G401 (cell line): ENCODE measurements at places on chromosomes 2 and 18. TPM values are rescaled to one million over a fixed set of nuclear protein-coding genes. Genes with fewer than 3 reads are reported as not detected.

Gene ACKR3
- total RNA-seq: not detected in 2 replicates

Gene MYO7B
- 0.12 TPM in 1 of 2 replicates, not detected in the other for total RNA-seq

Gene NIFK
- 66.6 and 103 TPM in 2 replicates for total RNA-seq

Gene PAIP2B
- total RNA-seq: 1.1 and 2.4 TPM in 2 replicates

Gene LAPTM4A
- 82.0 and 98.8 TPM in 2 replicates for total RNA-seq

Gene TMEM200C
- not detected in 2 replicates for total RNA-seq

Gene SPATA3
- not detected in 2 replicates for total RNA-seq

Gene SLC9A4
- not detected in 2 replicates for total RNA-seq

Gene GPR75
- not detected in 2 replicates for total RNA-seq

Gene SPP2
- total RNA-seq: not detected in 2 replicates

Gene MAP3K19
- total RNA-seq: not detected in 2 replicates

Gene ABCB11
- total RNA-seq: not detected in 2 replicates

Gene SPEG
- 7.7 and 11.1 TPM in 2 replicates for total RNA-seq

Gene MC5R
- total RNA-seq: not detected in 2 replicates

Gene ITGB6
- not detected in 2 replicates for total RNA-seq
